ENCODE measurements at places on chromosomes 11 and 22.
A peak's percentile ranks its signal among the peaks of the same experiment; 100 is the strongest.

DNA sequence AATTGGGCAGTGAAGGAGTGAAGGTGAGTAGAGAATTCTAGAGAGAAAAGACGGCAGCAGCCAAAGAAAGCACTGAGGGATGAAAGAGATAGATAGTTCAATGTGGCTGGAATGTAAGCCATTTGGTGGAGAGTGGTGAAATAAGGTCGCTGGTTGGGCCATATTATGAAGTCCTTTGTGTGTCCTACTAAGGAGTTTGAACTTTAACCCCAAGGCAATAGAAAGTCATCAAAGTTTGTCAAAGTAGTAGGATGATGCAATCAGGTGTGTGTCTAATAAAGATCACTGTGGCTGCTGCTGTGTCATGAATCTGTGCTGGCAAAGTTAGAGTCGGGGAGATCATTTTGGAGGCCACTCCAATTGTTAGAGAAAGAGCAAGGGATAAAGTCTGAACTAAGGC, 18.7 kb downstream of the RNF121 start:
- DNase-seq, result no peak

DNA sequence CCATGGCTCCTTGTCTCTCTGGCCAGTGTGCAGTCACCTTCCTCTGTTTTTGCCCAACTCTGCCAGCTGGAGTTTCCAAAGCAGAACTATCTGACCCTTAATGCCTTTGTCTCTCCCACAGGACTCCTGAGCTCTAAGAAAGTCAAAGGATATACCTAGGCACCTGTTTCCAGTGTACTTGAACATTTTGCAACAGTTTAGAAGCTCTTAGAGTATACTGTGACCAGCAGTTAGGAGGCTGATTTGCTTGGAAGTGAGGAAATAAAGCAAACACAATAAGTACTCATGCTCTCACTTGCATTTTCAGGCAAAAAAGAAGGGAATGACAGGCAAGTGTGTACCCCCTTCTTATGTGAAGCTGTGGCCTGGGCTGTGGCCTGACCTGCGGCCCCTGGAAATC, 204.3 kb upstream of the PLET1 start:
- DNase-seq, result no peak

- no peak for DNase-seq
Observed at GRCh38 chr11:131118247-131118646, 202.0 kb upstream of the SNX19 start.

- DNase-seq, result peak; percentile 33
Observed at GRCh38 chr11:13216019-13216710, 61.4 kb upstream of the BMAL1 start.

DNA sequence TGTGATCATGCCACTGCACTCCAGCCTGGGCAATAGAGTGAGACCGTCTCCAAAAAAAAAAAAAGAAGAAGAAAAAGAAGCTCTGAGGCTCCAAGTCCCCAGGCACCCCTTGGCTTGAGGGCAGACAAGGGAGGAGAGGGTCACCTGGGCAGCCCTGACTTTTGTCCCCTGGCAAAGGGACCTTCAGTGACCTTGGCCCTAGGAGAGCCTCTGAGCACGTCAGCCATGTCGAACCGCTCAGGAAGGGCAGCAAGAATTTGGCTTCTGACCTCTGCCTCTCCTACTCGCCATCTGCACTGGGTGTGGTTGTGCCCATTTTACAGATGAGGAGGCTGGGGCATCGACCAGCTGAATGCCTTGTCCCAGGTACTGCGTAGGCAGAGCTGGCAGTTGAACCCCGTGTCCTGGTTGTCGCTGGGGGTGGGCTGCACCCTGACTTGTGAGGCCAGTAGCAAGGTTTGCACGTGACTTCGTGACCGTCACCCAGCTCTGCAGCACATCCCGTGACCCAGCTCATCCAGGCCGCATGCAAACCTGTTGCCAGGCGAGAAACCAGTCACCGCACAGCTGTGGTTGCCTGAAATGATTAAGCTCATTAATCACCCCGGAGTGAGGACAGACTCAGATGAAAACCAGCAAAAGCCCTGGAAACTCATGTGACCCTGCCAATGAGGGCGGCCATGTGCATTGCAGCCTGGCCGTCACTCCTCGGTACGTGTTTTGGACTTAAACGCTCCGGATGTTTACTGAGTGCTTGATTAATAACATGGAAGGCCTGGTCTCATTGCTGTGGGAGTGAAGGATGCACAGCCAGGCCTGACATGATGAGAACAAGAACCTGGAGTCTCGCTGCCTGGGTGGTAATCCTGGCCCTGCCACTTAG, 47.7 kb upstream of the PPP6R3 start:
- DNase-seq, result peak; percentile 46

- no peak for DNase-seq
Observed at GRCh38 chr11:111548525-111548924, 8.0 kb downstream of the LAYN start.

DNA sequence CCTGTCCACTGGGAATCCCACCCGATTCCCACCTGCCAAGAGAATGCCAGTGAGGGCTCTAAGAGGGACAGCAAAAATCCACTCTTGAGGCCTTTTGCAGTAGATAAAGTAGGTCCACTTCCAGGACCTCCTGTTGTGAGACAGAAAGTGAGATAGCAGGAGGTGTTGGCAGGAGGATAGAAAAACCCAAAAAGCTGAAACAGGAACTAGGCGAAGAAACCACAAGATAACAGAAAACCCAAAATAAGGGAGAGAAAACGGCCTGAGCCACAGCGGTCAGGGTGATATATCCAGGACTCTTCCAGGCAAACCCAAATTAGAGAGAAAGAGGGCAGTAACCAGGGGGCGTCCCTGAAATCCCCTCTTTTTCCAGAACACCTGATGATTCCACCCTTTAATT, 79.7 kb upstream of the LINC01488 start:
- DNase-seq, result no peak

- DNase-seq, result no peak
Observed at GRCh38 chr11:105052487-105052886, 7.4 kb upstream of the CARD16 start.

GRCh38 chr22:47442821-47443220, 680.4 kb downstream of the TBC1D22A start:
- no peak for DNase-seq

DNA sequence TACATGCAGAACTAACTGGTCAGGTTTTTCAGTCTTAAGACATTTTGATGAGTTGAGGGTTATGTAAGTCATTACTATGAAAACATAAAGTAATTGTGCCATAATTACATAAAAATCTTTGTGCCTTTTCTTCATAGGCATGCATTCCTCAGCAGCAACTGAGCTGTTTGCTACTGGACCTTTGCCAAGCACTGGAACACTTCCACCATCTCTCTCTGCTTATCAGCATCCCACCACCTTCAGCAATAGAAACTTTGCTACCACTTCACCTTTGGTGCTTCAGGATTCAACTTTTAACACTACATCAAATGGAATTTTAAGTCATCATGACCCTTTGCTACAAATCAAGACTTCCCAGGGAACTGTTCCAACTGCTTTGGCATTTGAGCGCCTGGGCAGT, 39.0 kb downstream of the QSER1 start:
- DNase-seq, result no peak

GRCh38 chr11:27100534-27100933, 59.9 kb downstream of the BBOX1 start:
- DNase-seq, result no peak

- DNase-seq, result no peak
Observed at GRCh38 chr11:111427471-111427912, 48.4 kb upstream of the POU2AF1 start.

GRCh38 chr22:37018815-37019308, 385 bp downstream of the TST start:
- DNase-seq, result no peak

DNA sequence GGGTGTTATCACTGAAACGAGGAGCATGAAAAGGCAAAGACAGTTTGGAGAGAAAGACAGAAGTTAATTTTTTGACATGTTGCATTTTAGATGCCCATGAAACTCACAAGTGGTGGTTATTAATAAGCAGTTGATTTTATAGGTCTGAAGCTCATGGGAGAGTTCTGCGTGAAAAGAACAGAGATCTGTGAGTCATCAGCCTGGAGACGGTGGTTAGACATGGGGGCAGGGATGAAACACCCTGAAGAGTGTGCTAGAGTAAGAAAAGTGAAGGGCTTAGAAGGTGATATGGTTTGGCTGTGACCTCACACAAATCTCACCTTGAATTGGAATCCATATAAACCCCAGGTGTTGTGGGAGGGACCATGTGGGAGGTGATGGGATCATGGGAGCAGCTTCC, 289.1 kb upstream of the ISX start:
- DNase-seq, result no peak

GRCh38 chr11:4511282-4512245, 29.1 kb downstream of the OR52K1 start:
- no peak for DNase-seq

GRCh38 chr11:64048042-64048854, 12.5 kb downstream of the FLRT1 start:
- DNase-seq, result no peak

- DNase-seq, result no peak
Observed at GRCh38 chr22:30792456-30792855, 97.8 kb downstream of the OSBP2 start.

- peak; percentile 97 for DNase-seq
Observed at GRCh38 chr11:83156144-83156995, 561 bp upstream of the PCF11 start.

DNA sequence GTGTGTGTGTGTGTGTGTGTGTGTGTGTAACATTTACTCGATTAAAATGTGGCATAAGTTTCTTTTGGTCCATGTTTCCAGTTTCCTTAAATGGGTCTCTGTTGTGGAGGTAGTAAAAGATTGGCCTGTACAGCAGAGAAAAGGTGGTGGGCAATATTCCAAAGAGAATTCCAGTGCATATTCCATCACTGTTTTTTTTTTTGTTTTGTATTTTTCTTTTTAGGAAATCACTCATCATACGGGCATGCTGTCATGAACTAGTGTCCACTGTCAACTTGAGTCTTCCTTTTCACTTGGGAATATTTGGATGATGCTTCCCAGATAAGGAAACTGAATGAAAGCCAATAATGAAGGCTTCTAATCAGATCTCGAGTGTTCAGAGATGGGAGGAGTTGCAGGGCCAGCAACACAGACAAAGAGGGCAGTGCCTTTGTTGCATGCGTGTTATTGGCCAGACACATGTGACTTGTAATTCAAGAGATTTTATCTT, 95.2 kb upstream of the PDGFD start:
- DNase-seq, result no peak

- no peak for DNase-seq
Observed at GRCh38 chr22:20834725-20835124, 23.9 kb downstream of the PI4KA start.

- peak; percentile 18 for DNase-seq
Observed at GRCh38 chr11:107916671-107917241, 11.5 kb upstream of the RAB39A start.

DNA sequence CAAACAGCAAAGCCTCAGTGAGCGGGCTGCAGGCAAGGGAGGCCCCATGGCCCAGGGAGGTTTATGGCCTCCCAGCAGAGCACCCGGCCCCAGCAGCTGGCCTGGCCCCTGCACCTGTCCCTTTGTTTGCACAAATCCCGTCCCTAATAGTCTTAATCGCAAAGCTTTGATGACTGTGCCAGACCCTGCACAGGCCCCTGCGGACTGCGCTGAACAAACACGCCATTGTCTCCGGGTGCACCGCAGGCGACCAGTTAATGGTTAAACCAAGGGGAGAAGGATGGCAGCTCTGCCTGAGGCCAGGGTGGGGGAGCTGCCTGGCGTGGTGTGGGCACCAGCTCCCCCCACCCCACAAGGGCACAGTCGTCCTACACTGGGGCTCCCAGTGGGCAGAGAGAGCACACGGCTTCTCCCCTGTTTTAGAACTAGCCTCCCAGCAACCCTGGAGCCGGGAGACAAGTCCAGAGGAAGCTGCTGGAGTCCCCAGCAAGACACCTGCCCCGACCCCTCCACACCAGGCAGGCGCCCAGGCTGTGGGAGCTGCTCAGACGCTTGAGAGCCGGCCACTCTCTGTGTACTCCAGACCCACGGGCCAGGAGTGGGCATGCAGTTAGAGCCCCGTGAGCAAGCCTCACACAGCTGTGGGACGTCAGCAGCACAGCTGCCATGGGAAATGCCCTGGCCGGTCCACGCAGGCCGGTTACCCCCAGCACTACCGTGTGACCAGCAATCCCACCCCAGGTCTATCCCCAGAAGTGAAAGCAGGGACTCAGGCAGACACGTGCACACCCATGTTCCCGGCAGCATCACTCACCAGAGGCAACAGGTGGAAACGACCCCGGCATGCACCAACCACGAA, 39.7 kb upstream of the TH start:
- no peak for DNase-seq

GRCh38 chr11:61966734-61967115, 709 bp downstream of the FTH1 start:
- peak; percentile 37 for DNase-seq

GRCh38 chr11:112212710-112213109, 13.5 kb upstream of the PTS start:
- DNase-seq, result no peak

DNA sequence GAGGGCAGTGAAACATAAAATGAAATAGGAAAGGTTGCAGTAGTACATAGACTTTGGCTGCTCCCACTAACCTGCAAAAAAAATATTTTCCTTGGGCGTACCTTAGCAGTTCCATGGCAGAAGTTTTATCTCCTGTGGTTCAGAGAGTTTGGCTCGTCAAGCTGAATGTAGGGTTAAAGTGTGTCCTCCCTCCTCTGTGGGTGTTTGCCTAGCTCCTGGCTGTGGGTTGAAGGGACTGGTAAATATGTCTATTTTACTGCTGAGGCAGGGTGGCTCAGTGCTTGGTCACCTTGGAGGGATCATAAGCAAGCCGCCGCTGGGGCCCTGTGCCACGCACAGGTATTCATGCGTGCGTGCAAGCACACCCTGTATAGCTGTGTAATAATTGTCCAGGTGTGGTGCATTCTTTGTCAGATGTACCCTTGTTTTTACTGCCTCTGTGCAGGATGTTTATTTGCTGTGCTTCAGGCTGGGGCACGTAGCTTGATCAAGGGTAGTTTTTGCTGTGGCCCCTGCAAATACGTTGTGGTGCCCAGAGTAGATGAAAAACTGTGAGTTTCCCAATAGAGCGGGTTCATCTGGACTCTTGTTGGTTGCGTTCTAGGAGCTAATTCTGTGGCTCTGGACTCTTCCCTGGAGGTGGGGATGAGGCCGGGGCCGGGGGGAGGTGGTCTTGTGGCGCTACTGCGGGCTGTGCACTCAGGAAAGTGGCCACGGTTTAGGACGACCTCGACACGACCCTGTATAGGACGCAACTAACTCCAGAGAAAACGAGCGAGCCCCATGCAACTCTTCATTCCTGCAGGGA, 732 bp upstream of the SORL1 start:
- peak; percentile 49 for DNase-seq
